ENCODE measurements at places on chromosomes 11 and 22.

DNA sequence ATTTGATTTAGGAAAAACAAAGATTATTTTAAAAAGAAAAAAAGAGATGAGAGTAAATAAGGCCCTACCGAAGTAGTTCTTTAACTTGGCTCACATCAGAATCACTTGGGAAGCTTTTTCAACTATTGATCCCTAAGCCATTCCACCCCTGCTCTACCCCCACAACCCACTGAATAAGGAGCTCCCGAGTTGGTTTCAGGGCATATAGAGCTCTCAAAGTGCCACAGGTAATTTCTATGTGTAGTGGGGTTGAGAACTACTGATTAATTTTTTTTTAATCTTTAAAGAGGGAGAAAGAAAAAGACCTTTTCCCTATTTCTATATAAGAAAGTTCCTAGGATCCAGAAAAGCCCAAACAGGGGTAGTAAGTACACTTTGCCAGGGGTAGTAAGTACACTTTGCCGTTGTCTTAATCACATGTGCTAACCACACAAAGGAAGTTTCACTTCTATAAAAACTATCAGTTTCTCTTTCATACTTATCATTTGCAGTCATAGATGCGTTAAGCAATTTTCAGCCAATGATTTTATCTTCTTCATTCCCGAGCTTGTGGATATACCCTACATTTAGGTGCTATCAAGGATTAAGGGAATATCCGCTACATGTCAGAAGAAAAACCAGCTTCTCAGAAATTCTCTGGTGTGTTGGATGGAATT, 108.4 kb upstream of the ZC3H12C start:
- DNase-seq: no peak

GRCh38 chr11:101336155-101336554, 206.5 kb upstream of the PGR start:
- DNase-seq: no peak

- no peak for DNase-seq
Measured at GRCh38 chr11:2791139-2791520, 91.3 kb upstream of the KCNQ1OT1 start.

DNA sequence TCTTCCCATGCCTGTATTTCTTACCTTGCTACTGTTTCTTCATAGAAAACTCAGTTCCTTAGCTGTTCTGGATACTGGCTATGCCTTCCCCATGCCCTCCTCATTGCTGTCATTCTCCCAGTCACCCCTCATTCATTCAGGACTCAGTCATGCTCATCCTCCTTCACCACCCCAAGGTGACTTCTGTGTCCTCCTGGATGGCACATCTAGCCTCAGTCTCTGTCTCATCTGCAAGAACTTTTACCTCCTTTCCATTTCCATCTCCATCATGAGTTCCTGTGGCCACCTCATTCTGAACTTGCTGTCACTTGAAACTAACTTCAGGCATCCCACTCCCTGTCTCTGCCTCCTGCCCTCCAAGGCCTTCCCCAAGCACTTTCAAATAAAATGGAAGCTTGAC, 42.3 kb downstream of the PANX1 start:
- no peak for DNase-seq

DNA sequence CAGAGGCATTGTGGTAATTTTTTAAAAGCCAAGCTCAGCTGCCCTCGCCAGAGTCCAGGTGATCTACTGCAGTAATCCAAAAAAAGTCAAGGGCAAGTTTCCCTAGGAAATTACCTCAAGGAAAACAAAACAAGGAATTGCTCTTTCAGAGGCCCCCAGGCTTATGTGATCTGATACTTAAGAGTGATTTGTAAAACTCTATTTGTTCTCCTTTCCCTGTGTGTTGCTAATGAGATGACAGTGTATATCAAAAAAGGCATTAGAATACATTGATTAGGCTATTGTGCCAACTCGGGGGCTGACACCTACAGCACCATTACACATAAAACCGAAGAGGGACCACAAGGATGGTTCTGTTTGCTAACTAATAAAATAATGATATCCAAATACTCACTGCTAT, 44.5 kb upstream of the CHRM4 start:
- DNase-seq: no peak

DNA sequence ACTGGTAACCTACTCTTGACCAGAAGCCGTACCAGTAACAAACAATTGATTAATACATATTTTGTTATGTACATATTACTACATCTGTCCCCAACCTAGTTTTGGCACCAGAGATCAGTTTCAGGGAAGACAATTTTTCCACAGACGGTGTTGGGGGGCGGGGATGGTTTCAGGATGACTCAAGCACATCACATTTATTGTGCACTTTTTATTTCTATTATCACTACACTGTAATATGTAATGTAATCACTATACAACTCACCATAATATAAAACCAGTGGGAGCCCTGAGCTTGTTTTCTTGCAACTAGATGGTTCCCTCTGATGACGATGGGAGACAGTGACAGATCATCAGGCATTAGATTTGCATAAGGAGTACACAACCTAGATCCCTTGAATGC, 15.5 kb downstream of the DGCR8 start:
- no peak for DNase-seq

- DNase-seq: no peak
Measured at GRCh38 chr22:41504397-41504796, 35.5 kb downstream of the ACO2 start.

DNA sequence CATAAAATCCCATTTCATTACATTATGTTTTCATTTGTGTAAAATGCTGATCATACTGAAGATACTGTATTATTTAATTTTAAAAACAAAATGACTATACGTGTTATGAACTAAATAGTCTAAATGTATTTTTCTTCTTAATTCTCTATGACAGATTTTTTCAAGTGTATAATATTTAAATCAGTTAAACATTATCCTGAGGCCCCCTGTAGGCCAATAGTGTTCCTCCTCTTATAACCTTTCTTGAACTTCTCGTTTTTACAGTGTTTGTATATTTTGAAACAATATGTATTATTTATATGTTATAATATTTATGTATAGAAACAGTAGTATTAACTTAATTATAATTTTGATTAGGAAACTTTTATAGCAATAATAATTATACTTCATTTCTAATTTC, 151.1 kb upstream of the CHORDC1 start:
- no peak for DNase-seq
